ENCODE measurements at places on chromosomes 4 and X. TPM values are rescaled to one million over a fixed set of nuclear protein-coding genes. Genes with fewer than 3 reads are reported as not detected.

- peak; percentile 64 for DNase-seq
Measured at GRCh38 chr4:185183622-185184281, 20.0 kb downstream of the CFAP97 start.

- no peak for DNase-seq
Measured at GRCh38 chr4:158819942-158820786, 51.3 kb downstream of the FNIP2 start.

DNA sequence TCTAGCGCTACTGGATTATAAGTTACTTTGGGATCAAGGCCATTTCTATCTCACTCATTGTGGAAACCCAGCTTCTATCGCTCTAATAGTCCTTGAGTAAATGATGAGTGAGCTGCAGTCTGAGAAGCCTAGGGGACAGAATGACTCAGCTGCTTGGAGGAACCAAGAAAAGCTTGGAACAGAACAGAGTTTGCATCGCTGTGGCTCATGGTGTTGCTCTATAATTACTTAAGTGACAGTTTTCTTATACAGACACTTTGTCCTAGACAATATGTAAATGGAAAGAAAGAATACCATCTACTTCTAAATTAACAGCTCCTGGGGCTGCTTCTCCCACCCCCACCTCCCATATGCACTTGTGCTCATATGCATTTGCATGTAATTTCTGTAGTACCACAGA lies 156.9 kb downstream of the SLIT2 start:
- no peak for DNase-seq

DNA sequence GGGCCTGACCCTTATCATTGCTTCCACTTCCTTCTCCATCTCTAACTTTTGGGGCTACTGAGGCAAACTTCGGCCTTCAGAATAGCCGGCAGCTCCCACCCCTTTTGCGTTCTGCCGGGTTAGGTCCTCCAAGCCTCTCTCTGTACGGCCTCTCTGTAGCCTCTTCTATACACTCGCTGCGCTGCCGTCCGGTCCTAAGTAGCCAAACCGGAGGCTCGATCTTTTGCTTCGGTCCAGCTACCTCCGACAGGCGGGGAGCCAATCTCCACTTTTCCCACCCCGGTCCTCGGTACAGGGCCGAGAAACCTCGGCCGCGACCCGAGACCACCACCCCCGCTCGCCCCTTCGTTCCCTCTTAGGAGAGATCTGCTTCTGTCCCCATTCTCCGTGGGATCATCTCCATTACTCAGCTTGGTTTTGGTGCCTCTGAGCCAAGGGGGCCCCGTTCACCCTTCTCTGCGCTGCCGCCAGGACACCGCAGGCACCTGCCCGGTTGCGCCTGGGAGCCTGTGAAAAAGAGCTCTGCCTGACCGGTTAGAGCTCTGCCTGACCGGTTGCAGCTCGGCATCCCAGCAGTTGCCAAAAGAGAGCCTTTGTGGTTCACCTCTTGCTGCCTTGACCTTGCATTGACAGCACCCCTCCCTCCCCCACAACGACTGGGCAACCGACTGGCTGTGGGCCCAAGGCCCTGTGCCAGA lies 1.0 kb upstream of the HTR2C start:
- DNase-seq = no peak

DNA sequence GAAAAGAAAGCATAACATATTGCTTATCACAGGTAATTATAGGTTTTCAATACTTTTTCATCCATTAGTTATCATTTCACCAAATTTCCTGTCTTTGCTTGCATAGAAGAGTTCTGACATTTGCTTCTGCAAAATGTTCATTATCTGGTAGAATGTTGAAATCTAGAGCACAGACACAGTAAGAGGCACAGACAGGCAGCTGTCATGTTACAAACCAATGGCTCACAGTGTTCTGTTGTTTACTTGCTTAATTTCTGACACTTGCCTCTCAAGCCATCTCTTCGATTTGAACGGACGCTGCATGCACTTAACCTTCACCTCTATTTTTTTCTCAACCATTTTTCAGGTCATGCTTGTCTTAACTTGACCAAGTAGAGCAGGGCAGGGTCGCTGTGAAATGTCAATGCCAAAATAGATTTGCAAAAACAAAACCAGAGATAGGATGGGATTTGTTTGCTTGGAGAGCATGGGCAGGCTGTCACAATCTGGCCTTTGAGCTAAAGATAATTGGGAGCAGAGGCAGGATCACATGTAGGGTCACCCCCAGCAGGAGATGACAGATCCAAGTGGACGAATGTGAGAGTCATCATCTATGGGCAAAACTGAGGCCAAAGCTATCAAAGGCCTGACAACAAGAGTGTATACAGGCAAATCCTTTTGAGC lies 292.3 kb downstream of the SMARCA1 start:
- DNase-seq = no peak

DNA sequence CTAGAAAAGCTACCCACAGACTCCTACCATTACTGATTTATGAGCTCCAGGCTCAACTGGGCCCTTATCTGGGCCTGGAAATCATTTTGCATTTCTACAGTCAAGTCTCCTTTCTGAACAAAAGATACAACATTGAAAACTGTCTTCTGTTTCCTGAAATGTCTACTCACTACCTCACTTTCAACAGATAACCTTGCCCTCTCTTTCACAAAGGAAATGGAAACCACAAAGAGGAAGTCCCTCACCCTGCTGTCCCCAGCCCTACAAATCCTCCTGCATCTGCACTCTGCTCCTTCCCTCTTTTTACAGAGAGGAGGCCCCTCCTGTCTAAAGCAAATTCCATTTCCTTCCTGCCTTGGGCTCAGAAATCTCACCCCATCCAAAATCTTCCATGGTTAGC lies 24.8 kb upstream of the CYBB start:
- no peak for DNase-seq

BEX5 gene
- not detected for total RNA-seq

GRCh38 chrX:69082055-69082752 lies 83.0 kb downstream of the PJA1 start:
- DNase-seq = no peak

DNA sequence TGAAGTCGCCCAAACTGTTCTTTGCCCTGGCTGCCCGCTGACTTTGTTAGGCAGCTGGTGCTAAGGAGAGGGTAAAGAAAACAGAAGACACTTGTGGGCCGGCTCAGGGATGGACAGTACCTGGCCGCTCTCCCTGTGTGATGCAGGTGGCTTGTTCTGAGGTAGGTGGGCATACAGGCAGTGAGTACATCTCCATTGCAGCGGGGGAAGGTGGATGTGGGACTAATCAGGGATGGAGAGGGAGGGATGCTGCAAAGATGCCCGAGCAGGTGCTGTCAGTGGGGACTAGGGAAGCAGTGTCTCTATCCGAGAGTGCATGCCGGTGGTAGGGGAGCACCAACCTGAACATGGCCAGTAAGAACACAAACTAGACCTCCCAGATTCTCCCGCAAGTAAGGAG lies 67.0 kb downstream of the SORBS2 start:
- DNase-seq = no peak

GRCh38 chr4:76011700-76012387 lies 4.5 kb upstream of the CXCL9 start:
- peak; percentile 82 for DNase-seq

- no peak for DNase-seq
Measured at GRCh38 chrX:135481696-135482179, 38.7 kb upstream of the INTS6L start.

DNA sequence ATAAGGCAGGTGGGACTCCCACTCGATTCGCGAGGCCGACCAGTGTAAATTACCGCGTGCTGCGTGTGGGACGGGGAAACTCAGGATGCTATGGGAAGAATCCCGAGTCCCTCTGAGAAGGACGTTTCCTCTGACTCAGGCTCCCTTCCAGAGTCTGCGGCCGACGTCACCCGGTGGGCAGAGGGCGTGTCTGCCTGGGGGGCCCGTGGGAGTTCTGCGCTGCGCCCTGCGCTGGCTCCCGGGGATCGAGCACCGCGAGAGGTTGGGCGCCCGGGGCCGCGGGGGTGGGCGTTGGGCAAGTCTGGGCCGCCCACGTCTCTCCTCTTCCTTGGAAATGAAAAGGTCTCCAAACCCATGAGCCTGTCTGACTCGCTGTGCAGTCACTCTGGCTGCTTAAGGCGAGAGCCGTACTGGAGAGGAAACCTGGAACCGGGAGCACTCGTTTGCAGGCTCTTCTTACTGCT lies 568 bp downstream of the NIPAL1 start:
- peak; percentile 44 for DNase-seq

PLCXD1 gene
- total RNA-seq = 20.1 TPM

GPC4 gene
- 25.8 TPM for total RNA-seq

IL2 gene
- not detected for total RNA-seq

ATP8A1 gene
- total RNA-seq = 0.53 TPM

DNA sequence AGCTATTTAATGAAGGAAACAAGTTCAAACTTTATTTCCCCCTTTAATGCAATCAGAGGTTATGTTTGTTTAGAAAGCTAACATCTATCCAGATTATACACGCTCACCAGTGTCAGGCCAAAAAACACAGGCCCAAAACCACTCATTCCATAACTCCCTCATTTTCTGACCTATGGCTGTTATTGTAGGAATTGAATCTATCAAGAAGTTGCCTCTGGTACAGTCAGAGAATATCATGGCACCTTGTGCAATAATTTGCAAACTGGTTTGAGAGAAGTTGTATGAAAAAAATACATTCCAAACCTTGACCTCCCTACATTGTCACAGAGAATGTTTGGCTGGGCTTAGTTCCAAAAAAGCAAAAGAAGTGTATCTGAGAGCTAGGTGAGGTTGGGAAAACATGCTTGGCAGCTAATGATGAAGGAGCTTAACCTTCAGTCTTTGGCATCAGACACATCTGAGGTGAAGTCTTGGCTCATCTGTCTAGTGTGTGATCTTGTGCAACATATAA lies 591.0 kb downstream of the ANKRD50 start:
- no peak for DNase-seq

GUF1 gene
- total RNA-seq = 13.1 TPM

DNA sequence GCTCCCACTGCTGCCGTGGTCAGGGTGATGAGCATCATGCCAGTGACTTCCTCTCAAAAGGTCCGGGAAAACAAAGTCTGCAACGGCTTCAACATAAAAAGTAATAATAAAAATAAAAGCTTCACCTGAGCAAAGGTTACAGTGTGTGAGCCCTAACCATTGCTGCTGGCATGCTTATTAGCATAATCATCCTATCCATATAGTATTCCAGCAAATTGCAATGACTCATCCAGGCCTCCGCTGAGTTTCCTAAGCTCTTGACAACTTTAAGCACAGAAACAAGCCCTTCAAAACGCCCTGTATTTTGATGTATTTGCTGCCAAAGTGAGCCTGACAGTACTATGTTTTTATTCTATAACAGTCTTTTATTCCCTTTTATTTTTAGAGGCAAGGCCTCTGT lies 100.5 kb downstream of the AASDH start:
- no peak for DNase-seq

NRK gene
- not detected for total RNA-seq

SMARCAD1 gene
- total RNA-seq = 34.8 TPM

GLRA2 gene
- total RNA-seq = not detected

DNA sequence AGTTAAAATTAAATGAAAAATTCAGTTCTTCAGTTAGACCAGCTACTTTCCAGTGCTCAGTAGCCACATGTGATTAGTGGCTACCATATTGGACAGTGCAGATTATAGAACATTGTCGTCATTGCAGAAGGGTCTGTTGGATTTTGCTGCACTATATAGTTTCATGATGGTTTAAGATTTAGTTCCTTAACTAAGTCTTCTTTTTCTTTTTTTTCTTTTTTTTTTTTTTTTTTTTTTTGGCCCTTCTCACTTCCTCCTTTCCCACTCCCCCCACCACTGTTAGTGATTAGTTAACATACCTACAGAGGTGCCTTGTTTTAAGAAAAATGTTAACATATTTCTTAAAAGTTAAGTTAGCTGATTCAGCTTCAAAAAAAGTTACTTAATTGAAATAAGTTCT lies 9.0 kb downstream of the RAB9A start:
- no peak for DNase-seq

DNA sequence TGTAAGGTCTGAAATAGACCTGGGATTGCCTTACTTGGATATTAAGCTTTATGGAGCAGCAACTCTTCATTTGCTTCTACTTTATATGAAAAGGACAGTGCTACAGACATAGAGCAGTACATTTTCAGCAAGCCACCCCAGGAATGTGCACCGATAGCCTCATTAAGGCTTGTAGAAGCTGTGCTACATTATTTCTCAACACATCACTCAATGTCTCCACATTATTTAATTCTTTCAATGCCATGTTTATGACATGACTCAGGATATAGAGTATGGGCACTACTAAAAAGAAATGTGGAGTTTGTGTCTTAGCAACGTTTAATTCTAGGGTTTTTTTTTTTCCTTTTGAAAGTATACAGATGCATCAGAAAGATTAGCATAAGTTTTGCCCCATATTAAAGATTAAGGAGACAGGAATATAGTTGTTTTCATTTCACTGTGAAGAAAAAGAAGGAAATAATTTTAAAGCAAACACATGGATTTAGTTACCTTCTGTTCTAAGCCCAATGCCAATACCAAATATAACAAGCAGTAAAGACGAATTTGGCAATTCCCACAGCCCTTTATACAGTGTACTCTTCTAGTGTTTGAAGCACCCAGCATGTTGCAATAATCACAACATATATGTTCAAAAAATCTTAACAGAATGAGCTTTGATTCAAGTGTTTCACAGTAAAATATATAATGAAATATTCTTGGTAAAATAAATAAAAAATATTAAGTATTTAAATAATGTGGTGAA lies 2140.1 kb upstream of the AGA start:
- DNase-seq = no peak

GNRHR gene
- total RNA-seq = not detected

- peak; percentile 91 for DNase-seq
Measured at GRCh38 chr4:38730830-38731646, 51.8 kb downstream of the TLR10 start.

GRCh38 chr4:22246847-22247246 lies 269.0 kb downstream of the ADGRA3 start:
- DNase-seq = no peak

- no peak for DNase-seq
Measured at GRCh38 chrX:115547448-115547847, 13.5 kb upstream of the PLS3 start.

TRIML2 gene
- total RNA-seq = not detected

DNA sequence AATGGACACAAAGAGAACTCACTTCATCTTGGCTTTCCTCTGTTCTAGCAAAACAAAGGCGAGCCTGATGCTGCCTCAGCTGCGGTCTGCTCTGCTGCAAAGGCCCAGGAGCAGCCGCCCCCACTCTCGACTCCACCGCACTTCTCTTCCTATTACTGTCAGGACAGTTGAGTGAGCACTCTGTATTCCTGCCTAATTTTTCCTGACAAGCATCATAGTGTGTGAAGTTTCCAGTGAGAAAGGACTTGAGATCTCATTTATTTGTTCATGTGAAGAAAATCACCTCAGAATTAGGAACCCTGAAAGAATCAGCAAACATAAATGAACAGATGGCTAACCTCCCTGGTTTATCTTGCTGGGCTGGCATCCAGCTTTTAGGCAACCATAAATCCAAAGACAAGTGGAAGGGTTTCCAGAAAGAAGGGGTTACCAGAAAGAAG lies 15.6 kb downstream of the SCARB2 start:
- no peak for DNase-seq

PPEF2 gene
- total RNA-seq = not detected

DNA sequence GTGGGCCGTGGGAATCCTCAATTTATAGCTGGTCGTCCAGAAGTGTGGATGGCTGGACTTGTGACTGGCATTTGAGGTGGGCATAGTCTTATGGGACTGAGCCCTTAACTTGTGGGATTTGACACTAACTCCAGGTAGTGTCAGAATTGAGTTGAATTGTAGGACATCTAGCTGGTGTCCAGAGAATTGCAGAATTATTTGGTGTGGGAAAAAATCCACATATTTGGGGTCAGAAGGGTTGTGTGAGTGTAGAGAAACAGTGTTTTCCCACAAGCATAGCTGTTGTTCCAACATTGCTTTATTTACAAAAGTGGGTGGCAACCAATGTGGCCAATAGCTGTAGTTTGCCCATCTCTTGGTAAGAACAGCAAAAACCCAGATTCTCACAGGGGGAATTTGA lies 91.3 kb downstream of the MOSPD2 start:
- DNase-seq = no peak

Data from SJSA1 (cell line).